NCI-H2029 (cell line): ENCODE measurements at places on chromosomes 5 and 9.
A peak's percentile ranks its signal among the peaks of the same experiment; 100 is the strongest.

- DNase-seq: no peak
Observed at GRCh38 chr5:54692631-54693030, 175.1 kb downstream of the SNX18 start.

DNA sequence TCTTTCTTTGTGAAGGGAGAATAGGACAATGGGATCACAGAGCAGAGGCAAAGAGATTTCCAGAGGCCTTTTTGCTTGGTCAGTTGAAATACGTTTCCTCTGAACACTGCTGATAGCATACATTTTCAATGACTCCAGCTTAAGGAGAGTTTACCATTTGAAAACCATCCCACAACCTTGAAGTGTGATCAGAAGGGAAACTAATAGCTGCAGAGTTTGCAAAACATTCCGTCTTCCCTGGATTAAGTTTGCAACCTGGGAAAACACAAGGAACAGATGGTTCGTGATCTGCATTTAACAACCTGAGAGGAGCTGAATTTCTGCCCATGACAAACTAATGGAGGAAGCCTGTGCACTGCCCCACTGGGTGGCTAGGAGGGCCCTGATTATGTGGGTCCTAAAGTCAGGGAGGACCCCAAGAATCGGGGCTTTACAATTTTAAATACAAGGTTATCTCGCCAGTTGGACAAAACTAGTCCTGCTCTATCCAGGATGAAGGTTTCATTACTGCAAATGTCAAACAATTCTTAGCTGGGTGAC is 35.6 kb downstream of the MTX3 start:
- DNase-seq: no peak

- DNase-seq: no peak
Observed at GRCh38 chr9:134971696-134972095, 54.0 kb upstream of the FCN1 start.

DNA sequence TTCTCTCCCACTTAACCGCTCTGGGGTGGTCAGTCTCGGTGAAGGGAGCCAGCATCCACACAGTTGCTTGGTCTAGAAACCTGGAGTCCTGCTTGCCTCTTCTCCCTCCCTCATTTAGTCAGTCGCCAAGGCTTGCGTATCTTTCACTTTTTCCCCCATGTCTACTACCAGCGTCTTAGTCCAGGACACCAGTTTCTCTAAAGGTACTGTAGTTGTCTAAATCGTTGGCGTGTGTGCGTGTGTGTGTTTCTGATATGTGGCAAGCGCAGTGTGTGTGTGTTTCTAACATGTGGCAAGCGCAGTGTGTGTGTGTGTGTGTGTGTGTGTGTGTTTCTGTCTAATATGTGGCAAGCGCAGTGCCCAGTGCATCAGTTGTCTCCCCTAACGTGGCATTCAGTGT is 641 bp downstream of the ATP6V1G1 start:
- DNase-seq: no peak

- no peak for DNase-seq
Observed at GRCh38 chr9:130303613-130304055, 38.1 kb downstream of the HMCN2 start.

- DNase-seq: no peak
Observed at GRCh38 chr5:96339862-96340261, 93.2 kb downstream of the PCSK1 start.

GRCh38 chr5:69368458-69369339 is 621 bp downstream of the AK6 start:
- DNase-seq: peak; percentile 58

- DNase-seq: no peak
Observed at GRCh38 chr9:79663300-79663699, 91.5 kb downstream of the TLE4 start.

DNA sequence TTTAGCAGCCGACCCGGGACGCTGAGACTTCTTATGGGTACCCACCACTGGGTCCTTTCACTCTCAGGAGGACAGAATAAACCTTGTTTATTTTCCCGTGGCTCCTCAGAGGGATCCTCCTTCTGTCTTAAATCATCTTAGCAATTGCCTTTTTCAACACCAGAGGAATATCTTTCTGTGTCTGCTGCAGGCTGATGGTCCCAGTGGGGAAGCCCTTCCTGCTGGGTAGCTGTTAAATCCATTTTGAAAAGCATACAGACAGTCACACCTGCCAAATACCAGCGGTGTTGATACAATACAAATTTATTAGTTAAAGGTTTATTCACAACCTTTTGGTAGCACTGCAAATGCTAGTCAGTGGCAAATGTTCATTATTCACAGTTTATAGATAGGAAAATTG is 222.9 kb downstream of the AOPEP start:
- no peak for DNase-seq

DNA sequence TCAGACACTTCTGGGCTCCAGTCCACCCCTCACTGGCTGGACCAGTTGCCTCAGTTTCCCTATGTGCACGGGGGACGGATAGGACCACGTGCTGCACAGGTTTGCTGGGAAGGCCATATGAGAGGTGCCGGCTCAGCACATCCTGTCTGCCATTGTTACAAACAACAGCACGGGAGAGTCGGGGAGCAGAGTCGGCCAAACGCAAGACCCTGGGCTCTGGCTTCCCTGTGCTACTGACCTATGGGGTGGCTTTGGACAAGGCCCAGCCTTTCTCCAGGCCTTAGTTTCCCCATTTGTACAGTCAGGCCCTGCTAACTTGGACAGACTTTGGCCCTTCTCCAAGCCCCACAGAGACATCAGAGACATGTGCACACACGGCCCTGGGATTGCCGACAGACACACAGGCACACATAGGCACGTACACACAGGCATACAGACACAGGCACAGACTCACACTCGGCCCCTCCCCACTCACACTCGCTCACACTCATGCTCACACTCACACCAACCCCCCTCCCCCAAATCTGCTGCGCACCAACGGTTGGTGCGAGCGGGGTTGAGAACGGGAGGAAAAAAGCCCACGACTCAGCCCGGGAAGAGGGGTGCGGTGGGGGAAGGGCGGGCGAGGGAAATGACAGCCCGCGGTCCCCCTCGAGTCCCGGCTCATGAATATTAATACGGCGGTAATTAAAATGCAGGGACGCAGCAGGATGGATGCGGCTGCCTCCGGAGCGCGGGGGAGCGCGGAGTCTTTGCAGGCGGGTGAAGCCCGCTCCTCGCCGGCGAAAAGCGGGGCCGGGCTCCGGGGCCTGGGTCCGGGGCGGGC is 133.0 kb downstream of the C9orf50 start:
- peak; percentile 42 for DNase-seq

DNA sequence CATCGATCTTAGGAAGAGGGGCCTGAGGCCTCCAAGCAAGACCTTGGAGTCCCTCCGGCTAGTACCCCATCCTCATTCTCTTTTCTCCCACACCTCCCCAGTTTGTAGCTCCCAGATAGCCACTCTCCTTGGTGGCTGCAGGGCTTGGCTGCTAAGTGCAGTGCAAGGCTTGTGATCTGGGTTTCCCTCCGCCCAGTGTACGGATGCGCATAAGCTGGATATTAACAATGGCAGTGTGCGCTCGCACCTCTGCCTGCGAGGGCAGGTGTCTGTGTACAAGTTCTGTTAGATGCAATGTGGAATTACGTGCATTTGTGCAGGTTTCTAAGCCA is 71.0 kb upstream of the TBCA start:
- no peak for DNase-seq

- no peak for DNase-seq
Observed at GRCh38 chr5:159657771-159658170, 258.5 kb upstream of the ADRA1B start.

DNA sequence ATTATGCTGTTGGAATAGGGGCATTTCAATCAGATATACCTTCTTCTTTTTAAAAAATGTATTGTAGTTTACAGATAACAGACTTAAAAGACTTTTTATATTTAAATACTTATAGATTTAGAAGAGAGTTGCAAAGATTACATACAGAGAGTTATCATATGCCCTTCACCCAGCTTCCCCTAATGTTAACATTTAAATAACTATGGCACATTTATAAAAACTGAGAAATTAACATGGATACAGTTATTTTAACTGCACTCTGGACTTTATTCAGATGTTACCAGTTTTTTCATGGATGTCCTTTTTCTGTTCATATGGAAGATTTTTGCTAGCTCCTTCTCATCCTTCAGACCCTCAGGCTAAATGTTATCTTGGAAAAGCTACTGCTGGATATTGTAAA is 123.2 kb downstream of the DOCK2 start:
- DNase-seq: no peak

DNA sequence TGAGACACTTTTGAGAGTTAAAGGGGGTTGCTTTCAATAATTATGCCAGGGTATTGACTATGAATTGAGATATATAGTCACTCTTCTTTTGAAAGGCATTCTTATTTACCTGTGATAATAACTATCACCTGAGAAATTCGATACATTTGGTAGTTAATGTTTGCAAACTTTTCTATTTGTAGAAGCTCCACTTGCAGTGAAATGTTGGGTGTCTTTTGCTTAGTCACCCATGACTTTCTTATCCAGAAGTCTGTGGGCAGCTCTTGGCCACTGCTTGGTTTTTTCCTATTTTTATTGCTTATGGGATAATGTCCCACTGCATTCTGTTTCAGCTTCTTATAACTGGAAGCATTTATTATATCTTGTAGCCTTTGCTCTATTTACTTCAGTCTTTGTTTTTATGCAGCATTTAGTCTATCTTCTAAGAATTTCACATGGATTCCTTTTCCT is 3.9 kb downstream of the MACIR start:
- DNase-seq: no peak

DNA sequence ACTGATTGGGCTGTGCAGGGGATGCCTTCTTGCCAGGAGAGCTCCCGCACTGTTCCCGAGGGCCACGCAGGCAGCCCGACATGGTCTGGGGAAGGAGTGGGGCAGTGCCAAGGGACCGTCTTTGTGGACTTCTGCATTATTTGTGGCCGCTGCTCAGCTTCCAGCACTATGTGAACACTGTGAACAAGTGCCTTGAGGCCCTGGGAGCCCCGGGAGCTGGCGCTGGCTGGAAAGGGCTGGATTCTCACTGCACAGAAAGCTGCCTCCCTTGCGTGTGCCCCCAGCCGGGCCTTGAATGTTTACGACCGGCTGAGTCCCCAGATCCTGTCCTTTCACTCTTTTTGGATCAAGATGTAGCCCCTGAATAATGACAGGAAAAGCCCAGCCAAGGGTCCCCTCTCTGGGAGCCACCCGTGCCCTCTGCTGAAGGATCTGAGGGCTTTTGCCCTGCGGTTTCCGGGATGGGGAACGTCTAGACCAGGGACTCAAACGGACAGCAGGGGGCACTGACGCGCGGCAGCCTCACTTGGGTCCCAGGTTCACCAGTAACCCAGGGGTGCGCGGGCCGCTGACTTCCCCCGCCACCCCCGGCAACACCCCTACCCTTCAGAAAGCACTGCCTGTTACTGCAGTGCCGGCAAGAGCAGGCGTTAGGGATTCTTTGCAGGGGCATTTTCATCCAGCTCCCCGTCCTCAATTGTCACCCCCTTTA is 98.9 kb upstream of the FCN2 start:
- DNase-seq: no peak

GRCh38 chr5:142465476-142465875 is 140.7 kb upstream of the SPRY4 start:
- DNase-seq: no peak

DNA sequence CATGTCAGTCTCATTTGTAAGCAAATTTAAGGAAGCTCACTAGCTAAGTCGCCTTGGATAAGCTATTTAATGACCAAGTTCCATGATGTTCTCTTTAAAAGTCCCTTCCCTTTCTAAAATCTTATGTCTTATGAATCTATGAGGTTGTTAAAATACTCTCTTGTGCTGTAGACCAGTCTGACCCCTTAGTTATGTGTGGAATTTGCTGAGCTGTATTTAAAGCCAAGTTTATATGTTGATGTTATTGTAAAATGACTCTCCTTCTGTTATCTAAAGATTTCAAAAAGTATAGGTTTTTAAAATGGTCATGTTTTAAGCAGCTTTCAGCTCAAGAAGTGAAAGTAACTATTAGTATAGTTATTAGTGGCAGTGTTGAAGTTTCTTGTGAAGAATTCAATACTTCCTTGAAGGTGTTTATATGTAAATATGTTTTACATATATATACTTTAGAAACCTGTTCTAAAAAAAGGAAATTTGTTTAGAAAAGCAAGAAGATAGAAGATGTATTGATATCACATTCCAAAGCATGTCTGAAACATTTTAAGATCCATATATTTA is 92.2 kb downstream of the CDC42SE2 start:
- DNase-seq: no peak

- no peak for DNase-seq
Observed at GRCh38 chr5:31097851-31098250, 95.6 kb upstream of the CDH6 start.

DNA sequence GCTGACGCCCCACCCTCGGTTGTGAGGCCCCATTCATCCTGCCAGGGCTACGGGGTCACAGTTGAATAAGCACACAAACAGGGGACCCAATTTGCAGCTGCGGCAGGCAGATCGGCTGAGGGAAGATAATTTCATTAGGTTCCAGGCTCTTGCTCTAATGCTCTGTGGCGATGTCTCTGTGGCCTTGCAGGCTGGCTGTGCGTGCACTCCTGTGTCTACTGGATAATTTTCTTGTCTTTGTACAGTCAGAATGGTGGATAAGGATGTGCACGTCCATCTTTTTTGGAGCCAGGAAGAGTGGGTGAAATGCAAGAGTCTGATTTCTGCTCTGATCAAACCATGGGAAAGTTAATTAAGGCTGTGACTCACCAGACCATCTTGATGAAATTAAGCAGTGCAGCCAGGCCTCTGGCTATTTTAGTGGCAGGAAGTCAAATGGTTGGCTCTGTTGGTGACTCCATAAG is 39.2 kb downstream of the NSG2 start:
- DNase-seq: no peak

DNA sequence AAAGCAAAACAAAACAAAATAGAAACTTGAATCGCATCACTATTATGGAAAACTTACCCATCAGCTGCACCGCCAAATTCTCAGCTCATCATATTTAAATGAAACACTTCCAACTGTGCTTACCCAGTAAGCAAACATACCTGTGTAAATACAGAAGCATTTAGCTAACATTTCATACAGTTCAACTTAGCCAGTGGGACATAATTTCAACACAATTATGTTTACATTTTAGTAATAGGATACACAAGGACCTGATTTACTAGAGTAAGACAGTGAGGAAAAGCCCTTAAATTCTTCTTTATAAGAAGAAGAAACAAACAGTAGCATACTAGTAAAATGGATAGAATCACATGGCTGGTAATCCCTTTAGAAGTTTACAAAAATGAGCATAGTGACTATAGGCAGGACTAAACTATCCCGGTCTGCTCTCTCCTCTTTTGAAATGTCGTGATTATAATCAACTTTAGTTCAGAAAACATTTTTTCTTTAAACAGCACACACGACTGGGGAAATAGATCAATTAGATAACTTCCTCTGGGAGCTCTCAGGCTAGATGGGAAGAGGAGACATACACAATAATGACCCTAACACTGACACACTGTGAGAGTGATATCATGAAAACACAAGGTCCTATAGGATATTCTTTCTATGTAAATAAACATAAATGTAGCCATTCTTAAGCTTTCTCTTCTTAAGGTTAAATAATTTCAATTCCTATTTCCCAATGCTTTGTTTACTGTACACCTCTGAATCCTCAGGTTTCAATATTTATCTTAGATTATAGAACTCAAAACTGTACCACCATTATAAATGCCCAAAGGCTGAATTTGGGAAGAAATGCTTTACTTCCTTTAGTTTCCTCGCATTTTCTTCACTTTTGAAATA is 15.9 kb upstream of the CDC20B start:
- DNase-seq: peak; percentile 22

- DNase-seq: no peak
Observed at GRCh38 chr5:132458226-132458560, 32.4 kb downstream of the IRF1 start.
